ENCODE measurements at places on chromosomes 5 and 9. TPM values are rescaled to one million over a fixed set of nuclear protein-coding genes. Genes with fewer than 3 reads are reported as not detected.

Gene GBGT1
- total RNA-seq: 3.4 TPM

Gene GAPT
- total RNA-seq: 1.2 TPM

Gene ELOVL7
- 12.9 TPM for total RNA-seq

Gene MCIDAS
- total RNA-seq: not detected

Gene PCDHGB1
- total RNA-seq: 2.6 TPM

Gene STARD4
- 18.1 TPM for total RNA-seq

Gene MEIKIN
- not detected for total RNA-seq

Gene GABBR2
- 0.39 TPM for total RNA-seq

Gene PCDHGA4
- 2.9 TPM for total RNA-seq

Gene PLAC8L1
- total RNA-seq: not detected

Gene TMEM215
- total RNA-seq: 0.39 TPM

Gene PCDHGA9
- total RNA-seq: 4.2 TPM

Gene MLANA
- 6.5 TPM for total RNA-seq

Gene PAPPA
- total RNA-seq: 4.4 TPM

Gene FOXD4L6
- total RNA-seq: not detected

Gene SPAAR
- 0.79 TPM for total RNA-seq

Gene OTULIN
- 21.4 TPM for total RNA-seq

Gene NUP214
- 21.7 TPM for total RNA-seq

Gene DMRTA1
- total RNA-seq: 0.79 TPM

Gene FGF10
- total RNA-seq: 11.1 TPM

Gene OBP2B
- 0.30 TPM for total RNA-seq

All from skin of body (tissue), 3 donors.